GM20000 (cell line): ENCODE measurements at places on chromosomes 11 and 22.

DNA sequence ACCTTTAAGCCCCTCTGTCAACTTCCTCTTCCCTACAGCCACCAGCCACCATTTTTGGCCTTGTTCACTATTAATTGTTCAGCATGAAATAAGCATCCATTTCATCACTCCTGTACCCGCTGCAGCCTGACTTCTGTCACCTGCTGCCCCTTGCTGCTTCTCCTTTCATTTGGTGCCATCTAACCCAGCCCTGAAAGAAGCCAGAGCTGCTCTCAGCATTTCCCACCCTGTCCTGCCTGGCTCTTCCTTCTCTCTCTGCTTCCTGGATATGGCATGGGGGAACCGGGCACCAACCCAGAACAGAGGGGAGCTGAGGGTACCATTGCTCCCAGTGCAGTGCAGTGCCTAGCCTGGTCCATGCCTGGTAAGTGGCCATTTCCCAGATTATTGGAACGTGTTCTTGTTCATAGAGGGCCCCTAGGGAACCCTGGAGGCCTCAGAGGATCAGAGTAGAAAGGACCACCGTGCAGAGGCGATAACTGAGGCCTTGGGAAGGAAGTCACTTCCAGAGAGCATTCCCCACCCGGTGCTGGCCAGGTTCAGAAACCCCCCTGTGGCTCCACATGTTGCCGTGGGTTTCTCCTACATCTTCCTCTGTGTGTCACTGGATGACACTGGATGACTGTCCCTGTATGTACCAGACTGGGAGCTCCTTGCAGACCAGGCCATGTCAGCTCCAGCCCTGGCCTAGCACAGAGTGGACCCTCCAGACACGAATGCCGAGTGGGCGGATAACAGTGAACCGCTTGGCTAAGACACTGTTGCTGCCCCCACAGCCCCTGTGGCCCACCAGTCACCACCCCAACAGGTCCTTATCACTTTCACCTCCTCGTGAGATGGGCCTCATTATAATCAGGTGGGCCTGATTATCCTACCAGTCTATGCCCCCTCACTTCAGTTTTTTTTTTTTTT lies 4.7 kb downstream of the YDJC start:
- DNase-seq, result no peak

GRCh38 chr22:17880020-17880419 lies 105.8 kb upstream of the BID start:
- DNase-seq, result no peak

- no peak for DNase-seq
These were observed 87.1 kb downstream of the GRIK4 start for GRCh38 chr11:120598517-120599257.

DNA sequence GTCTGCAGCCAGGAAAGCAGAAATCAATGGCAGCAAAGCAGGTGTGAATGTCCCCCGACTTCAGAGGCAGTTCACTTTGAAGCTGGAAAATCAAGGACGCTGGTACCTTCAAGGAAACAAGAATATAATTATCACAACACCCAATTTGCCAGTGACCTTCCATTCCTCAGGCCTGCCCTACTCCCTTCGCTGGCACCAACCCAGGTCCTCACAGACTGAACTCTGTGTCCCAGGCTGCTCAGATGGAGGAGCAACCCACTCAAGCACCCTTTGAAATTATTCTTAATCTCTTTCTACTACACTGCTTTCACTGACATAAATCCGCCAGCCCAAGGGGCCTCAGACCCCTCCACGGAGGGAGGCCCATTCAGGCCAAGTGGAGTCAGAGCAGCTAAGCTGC lies 64.7 kb upstream of the WT1 start:
- no peak for DNase-seq

- no peak for DNase-seq
These were observed 53.8 kb downstream of the COPB1 start for GRCh38 chr11:14445542-14446530.

- no peak for DNase-seq
These were observed 8.5 kb upstream of the CREBZF start for GRCh38 chr11:85673393-85673792.

DNA sequence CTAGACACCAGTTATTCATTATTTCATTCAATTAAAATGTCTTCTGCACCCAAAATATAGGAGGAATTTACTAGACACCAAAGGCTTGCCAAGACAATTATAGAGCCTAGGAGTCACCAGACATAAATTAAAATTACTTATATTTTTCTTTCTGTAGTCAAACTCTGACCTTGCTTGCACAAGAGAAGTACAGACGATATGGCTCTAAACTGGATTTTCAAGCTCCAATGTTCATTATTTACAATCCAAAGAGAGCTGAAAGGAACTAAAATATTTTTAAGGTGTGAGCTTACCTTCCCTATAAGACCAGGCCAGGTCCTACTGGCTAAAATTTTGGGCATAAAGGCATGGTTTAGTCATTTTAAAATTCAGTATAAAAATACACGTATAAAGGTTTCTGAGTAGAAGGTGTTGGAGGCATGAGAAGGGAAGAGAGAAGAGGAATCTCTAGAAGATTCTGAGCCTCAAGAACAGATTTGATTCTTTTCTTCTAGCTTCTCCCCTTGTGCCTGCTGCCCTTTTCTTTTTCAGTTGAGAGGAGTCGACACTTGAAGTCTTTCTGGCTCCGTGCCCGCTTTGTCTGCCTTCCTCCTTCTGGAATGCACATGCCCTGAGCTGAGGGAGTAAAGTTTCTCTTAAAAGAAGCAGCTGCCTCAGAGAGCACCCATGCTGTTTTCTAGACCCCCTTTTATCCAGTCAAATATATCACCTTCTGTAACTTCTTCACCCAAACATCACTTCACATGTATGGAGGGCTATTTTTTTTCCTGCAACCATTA lies 13.5 kb downstream of the C11orf97 start:
- no peak for DNase-seq

GRCh38 chr11:107780775-107781174 lies 68.9 kb upstream of the SLN start:
- DNase-seq, result no peak

DNA sequence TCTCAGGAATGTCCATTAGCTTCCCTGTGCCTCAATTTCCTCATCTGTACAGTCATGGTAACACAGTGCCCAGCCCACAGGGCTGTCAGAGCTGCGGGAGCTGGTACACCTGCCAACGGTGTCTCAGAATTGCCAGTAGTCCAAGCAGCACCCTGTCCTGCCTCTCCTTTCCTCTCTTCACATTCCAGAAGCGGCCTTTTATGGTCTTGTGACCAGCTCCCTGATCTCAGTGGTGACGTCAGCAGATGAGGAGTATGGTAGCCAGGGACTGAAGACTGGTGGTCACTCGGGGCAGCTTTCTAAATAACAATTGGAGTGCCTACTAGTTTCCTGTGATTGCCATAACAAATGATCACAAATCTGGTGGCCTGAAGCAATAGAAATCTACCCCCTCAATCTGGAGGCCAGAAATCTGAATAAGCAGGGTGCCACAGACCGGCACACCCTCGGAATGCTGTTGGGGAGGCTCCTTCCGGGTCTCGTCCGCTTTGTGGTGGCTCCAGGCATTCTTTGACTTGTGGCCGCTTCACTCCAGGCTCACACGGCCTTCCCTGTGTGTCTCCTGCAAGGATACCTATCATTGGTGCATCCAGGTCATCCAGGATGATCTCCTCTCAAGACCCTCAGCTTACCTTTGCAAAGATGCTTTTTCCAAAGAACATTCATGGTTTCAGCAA lies 2.1 kb downstream of the FADD start:
- DNase-seq, result no peak

GRCh38 chr11:62546244-62546928 lies at the start of gene AHNAK:
Gene AHNAK, minus strand, starts transcription at chr11:62546806. Its CDS starts 10,708 bp downstream, at chr11:62536098.
- peak; percentile 85 for DNase-seq

- DNase-seq, result no peak
These were observed 644 bp downstream of the TMEM134 start for GRCh38 chr11:67468456-67468758.

DNA sequence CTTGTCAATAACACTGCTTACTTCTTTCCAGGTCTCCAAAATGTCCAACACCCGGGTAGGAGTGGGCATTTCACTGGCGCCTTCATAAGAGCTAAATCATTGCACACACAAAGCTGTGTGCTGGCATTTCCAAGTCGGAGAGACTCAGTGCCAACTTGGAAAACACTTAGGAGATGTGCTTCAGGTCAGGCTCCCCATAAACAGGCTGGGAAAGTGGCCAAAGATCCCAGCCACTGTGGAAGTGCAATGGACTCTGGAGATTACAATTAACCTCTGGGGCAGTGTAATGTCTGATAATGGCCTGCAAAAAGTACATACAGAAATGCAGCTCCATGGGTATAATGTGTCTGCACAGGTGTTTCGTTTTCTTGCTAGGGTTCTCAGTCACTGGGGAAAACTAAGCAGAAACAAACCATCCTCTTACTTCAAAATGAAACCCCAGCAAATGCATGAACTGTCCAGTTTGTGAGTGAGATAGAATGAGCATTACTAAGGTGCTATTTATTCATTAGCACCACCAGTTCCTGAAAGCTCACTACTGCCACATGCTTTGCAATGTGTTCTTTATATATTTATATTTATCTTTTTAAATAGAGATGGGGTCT lies 79.0 kb downstream of the ABTB2 start:
- DNase-seq, result peak; percentile 35

DNA sequence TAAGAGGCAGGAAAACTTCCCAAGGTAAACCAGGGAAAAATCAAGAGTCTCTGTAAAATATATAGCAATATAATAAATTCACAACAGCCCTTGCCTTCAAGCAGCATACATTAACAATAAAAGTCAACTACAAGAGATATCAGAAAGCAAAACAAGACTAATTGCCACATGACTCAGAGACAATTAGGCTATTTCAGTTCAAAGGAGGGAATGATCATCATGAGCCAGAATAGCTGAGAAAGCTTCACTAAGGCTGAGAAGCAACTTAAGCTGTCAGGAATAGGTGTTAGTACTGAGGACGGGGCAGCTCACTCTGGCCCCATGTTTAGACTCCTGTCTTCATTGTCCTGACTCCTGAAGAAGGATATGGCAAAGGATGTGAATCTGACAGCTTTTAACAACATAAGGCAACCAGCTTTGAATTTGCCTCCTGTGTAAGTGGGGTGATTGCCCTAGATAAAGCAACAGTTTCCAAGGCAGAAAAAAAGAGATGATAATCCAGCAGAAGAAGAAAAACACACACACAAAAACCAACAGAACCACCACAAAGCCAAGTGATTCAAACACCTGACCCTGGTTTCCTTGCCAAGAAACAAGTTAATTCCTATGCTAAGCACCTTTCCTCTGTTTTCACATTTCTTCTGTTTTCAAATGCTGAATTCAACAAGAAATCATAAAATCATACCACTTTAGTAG lies 60.8 kb downstream of the SIK3 start:
- DNase-seq, result no peak
